ENCODE measurements at places on chromosomes 16 and 17.

DNA sequence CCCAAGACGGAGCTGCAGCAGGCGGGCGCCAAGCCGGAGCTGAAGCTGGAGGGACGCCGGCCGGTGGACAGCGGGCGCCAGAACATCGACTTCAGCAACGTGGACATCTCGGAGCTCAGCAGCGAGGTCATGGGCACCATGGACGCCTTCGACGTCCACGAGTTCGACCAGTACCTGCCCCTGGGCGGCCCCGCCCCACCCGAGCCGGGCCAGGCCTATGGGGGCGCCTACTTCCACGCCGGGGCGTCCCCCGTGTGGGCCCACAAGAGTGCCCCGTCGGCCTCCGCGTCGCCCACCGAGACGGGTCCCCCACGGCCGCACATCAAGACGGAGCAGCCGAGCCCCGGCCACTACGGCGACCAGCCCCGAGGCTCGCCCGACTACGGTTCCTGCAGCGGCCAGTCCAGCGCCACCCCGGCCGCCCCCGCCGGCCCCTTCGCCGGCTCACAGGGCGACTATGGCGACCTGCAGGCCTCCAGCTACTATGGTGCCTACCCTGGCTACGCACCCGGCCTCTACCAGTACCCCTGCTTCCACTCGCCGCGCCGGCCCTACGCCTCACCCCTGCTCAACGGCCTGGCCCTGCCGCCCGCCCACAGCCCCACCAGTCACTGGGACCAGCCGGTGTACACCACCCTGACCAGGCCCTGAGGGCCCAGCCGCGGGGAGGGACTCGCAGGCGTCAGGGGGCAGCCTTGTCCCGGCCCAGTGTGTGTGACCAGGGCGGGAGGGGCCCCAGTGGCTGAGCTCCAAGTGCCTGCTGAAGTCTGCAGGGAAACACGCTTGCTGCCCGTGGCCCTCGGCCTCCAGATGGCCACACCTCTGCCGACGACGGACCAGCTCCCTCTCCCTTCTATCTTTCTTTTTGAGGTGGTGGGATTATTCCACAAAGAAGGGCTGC is 3.4 kb downstream of the SOX8 start:
- no peak for DNase-seq

GRCh38 chr17:82435601-82436583 is 14.7 kb downstream of the CYBC1 start:
- peak; percentile 72 for DNase-seq

GRCh38 chr17:48012151-48012520 is 25.5 kb downstream of the COPZ2 start:
- peak; percentile 93 for DNase-seq

- peak; percentile 90 for DNase-seq
These were observed 844 bp downstream of the TAOK2 start for GRCh38 chr16:29974291-29975133.

GRCh38 chr16:30011714-30012504 is 1.1 kb upstream of the DOC2A start:
- peak; percentile 75 for DNase-seq

DNA sequence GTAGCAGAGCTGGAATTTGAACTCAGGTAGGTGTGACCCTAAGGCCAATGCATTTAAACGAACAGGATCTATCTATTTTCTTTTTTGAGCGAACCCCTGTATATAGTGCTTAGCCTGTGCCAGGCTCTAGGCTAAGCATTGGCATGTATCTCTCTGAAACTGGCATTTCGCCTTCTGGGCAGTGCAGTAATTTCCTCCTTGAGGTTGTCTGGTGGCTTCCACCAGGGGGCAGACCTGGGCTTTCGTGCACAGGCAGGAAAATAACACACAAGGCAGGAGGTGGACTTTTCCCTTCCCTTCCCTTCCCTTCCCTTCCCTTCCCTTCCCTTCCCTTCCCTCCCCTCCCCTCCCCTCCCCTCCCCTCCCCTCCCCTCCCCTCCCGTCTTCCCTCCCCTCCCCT is 34.4 kb upstream of the PRKCB start:
- peak; percentile 57 for DNase-seq

GRCh38 chr17:40072040-40072734 is 9.4 kb downstream of the THRA start:
- DNase-seq = peak; percentile 41

DNA sequence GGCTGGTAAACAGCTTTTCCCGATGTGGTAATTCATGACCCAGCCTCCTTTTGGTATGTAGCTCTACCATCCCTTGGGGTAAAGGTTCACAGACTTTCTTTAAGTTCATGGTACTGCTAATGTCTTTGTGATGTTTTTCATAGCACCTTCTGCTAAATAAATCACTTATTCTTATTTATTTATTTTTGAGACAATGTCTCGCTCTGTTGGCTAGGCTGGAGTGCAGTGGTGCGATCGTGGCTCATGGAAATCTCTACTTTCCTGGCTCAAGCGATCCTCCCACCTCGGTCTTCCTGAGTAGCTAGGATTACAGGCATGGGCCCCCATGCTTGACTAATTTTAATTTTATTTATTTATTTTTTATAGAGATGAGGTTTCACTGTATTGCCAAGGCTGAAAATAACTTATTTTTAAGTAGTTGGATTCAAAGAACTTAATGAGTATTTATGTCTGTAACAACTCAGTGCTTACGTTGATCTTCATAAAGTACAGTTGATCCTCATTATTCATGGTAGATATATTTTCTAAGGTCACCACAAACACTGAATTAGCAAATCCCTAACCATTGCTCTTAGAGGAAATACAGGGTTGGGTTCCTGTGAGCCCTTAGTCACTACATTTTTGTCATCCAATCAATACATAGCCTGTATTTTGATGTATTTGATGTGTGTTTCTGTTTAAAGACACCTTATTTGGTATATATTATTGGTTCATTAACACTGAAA is 97.1 kb downstream of the SHISA9 start:
- DNase-seq = no peak

GRCh38 chr17:81083125-81083765 is 48.3 kb downstream of the BAIAP2 start:
- no peak for DNase-seq

- DNase-seq = no peak
These were observed 7.0 kb downstream of the KSR1 start for GRCh38 chr17:27463235-27463677.

DNA sequence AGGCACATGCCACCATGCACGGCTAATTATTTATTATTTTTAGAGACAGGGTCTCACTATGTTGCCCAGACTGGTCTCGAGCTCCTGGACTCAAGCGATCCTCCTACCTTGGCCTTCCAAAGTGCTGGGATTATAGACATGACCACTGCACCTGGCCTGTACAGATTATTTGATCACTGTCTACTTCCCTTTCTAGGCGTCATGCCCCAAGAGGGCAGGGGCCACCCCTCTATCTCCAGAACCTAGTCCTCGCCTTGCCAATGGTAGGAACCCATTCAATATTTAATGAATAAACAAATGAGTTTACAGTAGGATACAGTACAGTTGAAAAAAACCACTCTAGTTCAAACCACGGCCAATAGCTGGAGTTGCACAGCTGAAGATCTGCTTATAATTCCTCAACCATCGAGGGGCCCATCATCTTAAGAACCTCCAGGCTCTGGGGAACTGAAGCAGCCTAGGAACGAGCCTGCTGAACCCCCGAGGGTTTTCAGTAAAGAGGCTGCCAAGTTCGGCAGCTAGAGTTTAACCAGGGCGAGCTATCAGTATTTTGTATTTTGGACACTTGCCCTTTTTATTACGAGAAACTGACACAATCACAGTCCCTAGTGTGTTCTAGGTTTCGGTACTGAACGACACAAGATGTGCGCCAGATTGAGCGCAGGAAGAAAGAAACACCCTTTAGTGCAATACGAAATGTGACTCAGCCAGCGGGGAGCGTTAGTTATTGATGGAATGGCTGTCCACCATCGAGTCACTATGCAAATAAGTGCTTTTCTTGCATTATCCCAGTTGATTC is 14.6 kb downstream of the ADCY9 start:
- no peak for DNase-seq

DNA sequence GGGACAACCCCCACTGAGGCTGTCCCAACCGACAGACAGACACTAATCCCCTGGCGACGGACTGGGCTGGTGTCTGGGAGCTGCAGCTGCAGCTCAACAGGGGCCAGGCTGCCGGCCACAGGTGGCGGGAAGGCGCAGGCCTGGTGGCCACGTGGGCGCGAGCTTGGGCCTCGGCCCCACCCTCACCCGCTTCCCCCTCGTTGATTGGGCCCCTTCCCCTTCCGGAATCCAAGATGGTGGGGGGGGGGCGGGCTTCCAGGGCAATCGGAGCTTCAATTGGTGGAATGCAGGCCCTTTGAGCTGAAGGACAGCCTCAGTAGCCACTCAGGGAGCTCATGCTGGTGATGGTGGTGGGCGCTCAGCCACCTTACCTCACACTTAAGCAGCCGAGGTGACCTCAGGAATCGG is 8.7 kb upstream of the TBX4 start:
- peak; percentile 85 for DNase-seq

DNA sequence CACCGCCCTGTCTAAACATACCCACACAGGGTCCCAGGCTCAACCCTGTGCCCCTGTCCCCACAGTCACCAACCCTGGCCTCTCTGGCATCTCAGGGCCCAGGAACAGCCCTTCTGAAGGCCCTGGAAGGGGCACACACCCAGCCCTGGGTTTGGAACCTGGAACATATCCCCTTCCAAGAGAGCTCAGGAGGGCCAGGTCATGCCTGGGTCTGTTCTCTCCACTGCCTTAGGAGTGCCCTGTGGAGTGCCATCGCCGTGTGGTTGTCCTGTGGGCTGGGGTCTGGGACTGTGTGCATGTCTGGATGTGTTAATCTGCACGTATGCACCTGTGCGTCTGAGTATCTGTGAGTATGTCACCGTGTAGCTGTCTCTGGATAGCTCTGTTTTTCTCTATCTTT is 45.2 kb upstream of the ACSM2B start:
- DNase-seq = no peak

- no peak for DNase-seq
These were observed 38.0 kb downstream of the ABCA6 start for GRCh38 chr17:69103557-69104233.

GRCh38 chr17:28974451-28974850 is 23.1 kb upstream of the PHF12 start:
- no peak for DNase-seq

DNA sequence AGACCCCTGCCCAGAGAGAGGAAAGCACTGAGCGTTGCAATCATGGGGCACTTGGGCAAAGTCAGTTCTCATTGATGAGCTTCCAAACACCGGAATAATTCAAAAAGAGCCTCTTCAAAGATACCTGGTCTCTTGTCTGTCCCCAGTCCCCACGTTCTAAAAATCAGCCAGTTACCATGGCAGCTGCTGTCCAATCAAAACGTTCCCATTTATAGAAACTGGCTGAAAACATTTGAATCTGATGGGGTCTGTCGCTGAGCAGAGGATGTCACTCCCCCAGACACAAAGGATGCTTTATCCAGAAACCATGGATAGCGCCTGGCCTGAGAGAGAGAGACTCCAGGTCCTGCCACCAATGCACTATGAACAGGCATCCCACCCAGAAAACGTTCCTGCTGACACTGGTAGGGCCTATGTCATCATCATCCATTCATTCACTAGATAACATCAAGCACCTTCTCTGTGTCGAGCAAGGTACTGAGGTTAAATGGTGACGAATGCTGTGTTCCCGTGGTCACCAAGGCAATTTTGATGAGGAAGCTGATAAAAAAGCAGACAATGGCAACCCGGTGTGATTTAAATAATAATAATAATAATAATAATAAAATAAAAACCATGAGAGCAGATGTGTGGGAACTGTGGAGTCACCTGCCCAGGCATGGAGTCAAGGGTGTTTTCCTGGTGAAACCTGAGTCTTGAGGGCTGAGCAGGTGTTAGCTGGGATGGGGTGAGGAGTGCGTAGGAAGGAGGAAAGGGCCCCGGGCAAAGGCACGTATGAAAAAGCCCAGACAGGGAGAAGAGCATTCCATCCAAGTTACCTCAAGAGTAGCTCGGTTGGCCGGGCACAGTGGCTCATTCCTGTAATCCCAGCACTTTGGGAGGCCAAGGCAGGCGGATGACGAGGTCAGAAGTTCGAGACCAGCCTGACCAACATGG is 19.0 kb upstream of the CALB2 start:
- DNase-seq = no peak

DNA sequence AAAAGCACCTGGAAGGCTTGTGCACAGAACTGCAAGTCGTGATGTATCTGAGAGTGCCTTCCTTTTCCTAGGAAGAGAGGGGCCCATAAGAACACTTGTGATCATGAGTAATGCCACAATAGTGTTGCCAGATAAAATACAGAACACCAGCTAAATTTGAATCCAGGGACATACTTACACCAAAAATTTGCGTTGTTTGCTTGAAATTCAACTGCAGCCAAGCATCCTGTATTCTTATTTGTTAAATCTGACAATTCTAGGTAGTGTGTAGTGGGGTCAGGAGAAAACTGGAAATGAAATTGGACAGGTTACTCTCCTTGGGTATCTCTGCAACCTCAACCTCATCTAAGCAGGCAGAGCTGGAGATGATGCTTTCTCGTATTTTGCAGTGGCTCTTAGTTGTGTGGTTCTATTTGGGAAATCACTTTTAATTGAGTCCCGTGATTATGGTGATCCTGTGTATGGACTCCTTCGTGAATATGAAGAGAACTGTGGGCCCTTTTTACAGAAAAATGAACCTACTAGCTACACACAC is 12.0 kb downstream of the SLC35B1 start:
- DNase-seq = no peak

DNA sequence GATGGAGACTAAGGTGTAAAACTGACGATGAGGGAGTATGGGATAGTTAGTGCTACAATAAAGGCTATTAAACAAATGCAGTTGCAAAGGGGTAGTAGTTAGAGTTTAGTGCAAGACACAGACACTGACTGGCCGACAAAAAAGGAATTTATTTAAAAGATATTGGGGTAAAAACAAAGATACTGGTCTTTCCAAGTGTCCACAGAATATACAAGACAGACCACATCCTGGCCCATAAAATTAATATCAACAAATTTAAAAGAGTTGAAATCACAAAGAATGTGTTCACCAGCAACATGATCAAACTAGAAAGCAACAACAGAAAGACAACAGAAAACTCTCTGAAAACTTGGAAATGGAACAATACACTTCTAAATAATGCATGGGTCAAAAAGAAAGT is 54.7 kb downstream of the CFDP1 start:
- DNase-seq = no peak

- DNase-seq = peak; percentile 66
These were observed 629 bp downstream of the GEMIN4 start for GRCh38 chr17:751269-752001.

DNA sequence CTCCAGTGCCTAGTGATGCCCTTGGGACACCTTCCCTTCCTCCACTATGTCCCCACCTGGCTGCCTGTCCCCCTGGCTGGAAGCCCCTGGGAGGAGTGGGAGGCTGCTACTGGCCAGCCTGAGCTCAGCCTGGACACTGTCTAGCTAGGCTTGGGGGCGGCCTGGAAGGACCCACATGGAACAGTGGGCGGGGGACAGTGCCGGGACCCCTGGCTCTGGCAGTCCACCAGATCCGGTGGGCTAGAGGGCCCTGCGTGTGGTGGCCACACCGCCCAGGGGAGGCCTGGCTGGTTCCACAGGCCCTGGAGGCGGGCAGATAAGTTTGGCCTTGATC is 388.0 kb upstream of the TNRC6C start:
- peak; percentile 51 for DNase-seq

- peak; percentile 99 for DNase-seq
These were observed 10.1 kb upstream of the ZFPM1 start for GRCh38 chr16:88442727-88443576.

Data from H7 (cell line).